ENCODE measurements at places on chromosomes 3 and 15. TPM values are rescaled to one million over a fixed set of nuclear protein-coding genes. Genes with fewer than 3 reads are reported as not detected.

The ZPLD1 gene
- not detected for total RNA-seq

The ZNF774 gene
- 1.5 TPM for total RNA-seq

The ROPN1B gene
- total RNA-seq: not detected

The FAM107A gene
- total RNA-seq: 1.0 TPM

All from GM23338 (cell line).